ENCODE measurements at places on chromosomes 5 and 9.

DNA sequence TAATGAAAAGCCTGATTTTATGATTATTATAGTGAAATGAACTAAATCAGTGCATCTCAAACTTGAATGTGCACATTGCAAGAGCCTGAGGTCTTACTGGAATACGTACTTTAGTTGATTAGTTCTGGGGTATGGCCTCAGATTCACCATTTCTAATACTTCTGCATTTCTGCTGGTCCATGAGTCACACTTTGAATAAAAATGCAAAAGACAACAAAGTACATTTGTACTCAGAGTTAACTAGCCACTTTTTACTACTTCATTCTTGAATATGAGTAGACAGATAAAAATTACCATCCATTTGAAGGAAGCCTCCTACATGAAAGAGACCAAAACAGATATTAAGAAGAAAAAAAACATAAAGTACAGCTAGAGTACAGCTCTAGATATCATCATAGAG lies 27.1 kb upstream of the PRR16 start:
- peak; percentile 38 for DNase-seq

GRCh38 chr9:16308645-16309044 lies 561.8 kb downstream of the BNC2 start:
- DNase-seq = no peak

- DNase-seq = peak; percentile 82
These were observed 44.1 kb downstream of the DCP2 start for GRCh38 chr5:113020461-113021273.

DNA sequence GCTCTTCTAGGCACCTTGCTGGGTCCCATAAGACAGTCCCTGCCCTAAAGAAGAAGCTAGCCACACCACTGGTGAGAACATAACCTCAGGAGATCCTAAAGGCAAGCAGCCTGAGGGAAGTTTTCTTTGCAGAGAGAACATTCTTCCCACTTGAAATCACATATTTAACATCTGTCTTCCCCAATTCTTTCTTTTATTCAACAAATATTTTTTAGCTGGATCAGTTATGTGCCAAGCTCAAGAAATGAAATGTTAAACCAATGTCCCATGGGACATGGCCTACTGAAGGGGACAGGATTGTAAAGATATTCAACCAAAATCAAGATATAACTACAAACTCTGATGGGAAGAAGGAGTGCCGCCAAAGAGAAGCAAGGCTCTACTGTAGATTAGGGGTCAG lies 36.5 kb downstream of the FOXI1 start:
- no peak for DNase-seq

DNA sequence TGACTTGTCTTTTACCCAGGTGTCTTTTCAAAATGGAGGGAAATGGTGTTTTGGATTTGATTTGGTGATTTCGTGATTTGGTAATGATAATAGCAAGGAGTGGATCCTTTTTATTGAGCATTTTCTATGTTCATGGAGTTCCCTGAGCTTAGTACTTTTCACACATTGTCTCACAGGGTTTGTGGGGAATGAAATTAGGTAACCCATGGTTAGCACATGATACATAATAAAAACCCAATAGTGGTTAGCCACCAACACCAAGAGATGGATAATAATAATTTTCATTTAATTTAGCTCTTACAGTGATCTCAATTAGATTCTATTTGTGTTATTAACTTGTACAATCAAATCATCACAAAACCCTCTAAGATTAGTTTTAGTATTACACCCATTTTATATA lies 65.4 kb downstream of the ARHGAP26 start:
- no peak for DNase-seq

DNA sequence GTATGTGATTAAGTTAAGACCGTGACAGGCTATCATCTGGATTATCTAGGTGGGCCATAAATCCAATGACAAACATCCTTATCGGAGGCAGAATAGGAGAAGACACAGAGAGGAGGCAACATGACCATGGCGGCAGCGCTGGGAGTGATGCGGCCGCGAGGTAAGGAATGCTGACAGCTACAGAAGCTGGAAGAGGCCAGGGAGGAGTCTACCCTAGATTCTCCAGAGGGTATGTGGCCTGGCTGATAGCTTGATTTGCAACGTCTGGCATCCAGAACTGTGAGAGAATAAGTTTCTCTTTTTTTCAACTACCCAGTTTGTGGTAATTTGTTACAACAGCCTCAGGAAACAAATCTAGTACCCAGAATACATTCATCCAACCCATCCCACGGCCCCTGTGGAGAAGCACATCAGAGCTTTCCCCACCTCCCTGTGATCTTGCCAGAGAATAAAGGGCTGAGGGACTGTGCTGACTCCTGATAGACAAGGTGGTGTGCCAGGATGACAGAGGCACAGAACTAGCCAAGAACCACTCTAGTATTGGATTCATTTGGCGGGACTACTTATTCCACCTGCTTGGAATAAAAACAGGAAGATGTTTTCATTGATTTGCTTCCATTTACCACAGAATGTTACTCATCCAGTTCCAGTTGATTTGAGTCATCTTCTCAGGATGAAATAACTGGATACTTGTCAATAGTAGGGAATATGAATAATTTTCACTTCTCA lies 187.4 kb downstream of the MAN2A1 start:
- DNase-seq = peak; percentile 13

- DNase-seq = peak; percentile 67
These were observed 48.7 kb downstream of the KIAA1958 start for GRCh38 chr9:112535301-112535700.

GRCh38 chr5:145499483-145499882 lies 335.7 kb downstream of the PRELID2 start:
- DNase-seq = peak; percentile 63

DNA sequence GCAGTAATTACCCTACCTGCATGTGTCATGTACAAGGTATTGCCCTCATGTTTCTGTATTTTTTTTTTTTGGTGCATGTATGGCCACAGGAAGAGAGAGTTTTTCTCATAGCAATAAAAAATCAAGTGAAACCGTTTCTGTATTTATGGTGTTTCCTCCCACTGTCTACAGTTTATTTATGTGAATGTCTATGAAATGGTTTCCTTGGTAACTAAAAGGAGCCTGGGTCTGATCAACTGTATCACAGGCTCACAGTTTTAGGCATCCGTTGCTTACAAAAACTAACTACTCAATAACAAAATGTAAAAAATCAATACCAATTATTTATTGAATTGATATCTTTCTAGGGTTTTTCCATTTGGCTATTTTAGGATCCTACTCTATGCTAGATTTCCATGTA lies 464.4 kb downstream of the TAF11L14 start:
- no peak for DNase-seq

GRCh38 chr5:68839019-68839552 lies 254.7 kb upstream of the SLC30A5 start:
- DNase-seq = peak; percentile 2

DNA sequence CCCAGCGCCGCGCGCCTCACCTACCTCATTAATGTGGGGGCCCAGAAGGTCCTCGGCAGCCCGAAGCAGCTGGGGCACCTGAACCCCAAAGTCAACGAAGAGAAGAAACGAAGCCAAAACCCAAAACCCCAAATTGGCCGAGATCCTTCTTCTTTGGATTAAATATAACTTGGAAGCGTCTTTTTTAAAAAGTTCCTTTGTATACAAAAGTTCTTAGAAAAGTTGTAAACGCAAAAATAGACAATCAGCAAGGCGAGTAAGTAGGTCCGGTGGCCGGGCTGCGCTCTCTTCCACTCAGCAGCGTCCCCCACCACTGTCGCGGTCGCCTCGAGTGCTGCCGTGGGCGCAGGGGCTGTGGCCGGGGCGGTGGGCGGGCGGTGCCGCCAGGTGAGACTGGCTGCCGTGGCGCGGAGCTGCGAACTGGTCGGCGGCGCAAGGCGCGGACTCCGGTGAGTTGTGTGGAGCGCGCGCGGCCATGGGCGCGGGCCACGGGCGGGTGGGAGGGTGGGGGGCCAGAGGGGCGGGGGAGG lies 360 bp downstream of the KLF4 start:
- DNase-seq = no peak

DNA sequence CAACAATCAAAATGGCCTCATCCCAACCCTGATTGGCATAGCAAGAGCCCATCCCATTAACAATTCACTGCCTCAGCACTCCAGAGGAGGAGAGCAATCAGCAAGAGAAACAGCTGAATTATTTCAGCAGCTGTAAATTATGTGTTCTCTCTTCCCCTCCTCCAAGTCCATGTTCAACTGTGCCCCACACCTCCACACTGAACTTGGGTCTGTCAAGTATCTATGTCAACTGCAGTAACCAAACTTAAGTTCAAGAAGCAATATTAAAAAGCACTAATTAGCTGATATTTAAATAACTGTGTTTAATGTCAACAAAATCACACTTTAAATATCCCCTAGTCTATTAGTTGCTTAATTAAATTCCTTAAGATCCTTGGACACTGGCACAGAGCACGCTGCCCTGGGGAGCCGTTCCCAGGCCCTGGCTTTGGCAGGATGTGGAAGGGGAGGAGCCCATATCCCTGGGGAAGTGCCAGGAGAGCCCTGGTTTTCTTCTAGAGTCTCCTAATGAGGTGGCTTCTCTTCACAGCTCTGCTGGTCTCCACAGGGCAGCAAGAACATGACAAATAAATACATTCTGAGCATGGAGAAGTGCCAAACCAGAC lies 50.6 kb downstream of the SIL1 start:
- peak; percentile 58 for DNase-seq

- DNase-seq = no peak
These were observed 173.2 kb downstream of the CCDC192 start for GRCh38 chr5:127876384-127876783.

- no peak for DNase-seq
These were observed 71.3 kb downstream of the VCAN start for GRCh38 chr5:83542839-83543238.

- DNase-seq = no peak
These were observed 6.6 kb downstream of the LCN9 start for GRCh38 chr9:135669616-135670285.

DNA sequence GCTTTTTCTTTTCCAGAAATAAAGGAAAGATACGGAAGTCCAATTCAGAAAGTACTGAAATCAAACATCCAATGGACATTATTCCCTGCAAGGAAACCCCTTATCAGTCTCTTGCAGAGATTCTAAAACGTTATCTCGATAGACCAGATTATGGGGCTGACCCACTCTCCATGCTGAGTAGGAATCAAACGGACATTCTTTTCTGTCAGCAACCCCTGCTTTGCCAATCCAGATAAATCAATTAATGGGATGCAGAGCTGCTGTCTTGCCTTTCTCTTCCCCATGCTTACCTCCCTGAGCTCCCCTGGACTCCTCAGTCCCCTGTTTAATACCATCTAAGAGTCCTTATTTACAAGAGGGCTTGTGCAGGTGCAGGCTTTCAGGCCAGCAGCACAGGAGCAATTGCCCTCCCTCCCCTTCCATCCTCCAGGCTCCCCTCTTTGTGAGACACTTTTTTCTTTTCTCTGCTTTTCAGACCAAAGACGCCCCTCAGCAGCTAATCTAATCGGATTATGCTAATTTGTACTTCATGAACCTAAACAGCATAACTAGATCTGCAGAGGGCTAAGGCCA lies 14.2 kb downstream of the TAL2 start:
- DNase-seq = no peak

DNA sequence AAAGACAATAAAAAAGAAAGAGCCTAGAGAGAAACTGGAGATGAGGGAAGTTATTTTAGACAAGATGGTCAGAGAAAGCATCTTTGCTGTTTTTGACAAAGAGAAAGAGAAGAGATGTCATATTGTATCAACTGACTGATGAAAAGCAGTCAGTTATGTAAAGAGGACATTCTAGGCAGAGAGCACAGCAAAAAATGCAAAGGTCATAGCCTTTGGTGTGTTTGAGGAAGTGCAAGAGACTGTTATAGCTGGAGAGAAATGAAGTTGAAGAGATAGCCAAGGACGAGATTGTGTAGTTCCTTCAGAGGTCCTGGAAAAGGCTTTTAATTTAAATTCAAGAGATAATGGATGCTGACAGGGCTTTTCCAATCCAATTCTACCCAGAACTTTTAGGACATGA lies 342.4 kb downstream of the RASEF start:
- DNase-seq = no peak

DNA sequence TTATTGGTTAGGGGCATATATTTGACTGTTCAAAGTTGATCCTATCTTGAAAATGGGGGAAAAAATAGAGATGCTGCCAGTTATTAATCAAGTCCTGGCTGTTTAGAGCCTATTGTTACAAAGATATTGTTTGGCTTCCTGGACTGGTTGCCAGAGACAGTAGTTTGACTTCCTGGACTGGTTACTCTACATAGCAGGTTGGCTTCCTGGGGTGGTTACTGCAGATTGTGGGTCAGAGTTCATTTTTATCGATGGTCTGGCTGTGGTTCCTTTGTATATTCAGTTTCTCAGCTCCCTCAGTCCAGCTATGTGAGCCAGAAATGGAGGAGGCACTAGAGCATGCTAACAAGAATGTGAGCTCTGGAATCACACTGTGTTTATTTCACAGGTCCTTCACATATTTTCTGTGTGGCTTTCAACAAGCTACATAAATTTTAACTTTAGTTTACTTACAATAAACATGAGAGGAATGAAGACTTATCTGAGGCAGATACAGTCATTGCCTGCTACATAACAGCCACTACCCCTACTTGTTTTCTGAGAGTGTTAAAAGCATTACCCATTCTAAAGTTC lies 137.6 kb downstream of the TRPM3 start:
- DNase-seq = peak; percentile 31

DNA sequence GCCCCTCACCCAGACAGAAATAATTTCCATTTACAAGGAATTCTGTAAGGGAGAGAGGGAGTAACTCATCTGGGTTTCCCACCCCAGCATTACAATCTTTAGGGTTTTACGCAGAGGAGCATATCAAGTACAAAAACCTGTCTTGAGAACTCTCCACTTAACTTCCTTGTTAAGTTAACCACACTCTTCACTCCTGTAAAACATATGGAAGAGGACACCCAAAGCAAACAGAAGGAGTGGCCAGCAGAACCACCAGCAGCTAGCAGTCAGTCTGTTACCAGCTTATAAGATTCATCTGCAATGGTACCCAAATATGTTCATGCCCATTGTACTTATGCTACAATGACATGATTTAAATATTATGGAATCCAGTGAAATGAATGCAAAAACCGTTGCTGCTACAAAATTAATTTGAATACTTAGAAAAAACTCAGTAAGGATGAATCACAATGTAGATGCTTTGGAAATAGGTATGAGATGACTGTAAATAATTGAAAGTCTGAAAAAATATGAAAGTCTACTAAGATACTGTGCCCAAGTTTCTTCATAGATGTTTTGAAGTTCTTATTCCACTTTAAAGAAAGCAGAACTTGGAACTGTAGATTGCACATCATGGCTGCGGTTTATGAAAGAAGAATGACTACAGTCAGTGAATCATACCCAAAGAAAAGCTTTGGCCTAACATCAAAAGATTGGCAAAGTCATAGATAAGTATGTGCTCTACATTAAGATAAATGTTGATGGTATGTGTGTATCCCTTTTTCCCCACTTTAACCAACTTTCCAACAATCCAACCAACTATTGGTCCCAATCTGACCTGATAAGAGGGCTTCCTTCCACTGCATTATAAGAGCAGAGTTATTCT lies 233.6 kb downstream of the ACTL7B start:
- peak; percentile 37 for DNase-seq

DNA sequence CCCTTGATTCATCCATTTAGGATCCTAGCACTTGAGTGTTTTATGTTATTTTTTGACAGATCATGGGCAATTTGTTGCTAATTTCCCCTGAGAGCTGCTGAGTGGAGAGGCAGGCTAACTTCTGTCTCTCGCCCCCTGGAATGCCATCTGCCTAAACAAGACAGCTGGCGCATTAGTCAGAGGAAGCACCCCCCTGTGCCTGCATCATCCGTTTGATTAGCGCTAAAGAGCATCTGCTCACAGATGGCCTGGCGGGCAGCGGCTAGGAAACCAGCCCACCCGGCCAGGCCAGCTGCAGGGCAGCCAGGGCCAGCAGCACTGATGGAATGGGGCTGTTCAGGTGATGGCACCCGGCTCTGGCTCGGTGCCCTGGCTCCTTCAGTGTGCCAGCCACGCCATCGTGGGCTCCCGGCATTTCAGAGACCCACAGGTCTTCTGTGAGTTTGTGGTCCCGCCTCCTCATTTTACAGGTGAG lies 22.9 kb upstream of the ASS1 start:
- peak; percentile 89 for DNase-seq
